NCI-H446 (cell line): ENCODE measurements at places on chromosomes 5 and 9.

DNA sequence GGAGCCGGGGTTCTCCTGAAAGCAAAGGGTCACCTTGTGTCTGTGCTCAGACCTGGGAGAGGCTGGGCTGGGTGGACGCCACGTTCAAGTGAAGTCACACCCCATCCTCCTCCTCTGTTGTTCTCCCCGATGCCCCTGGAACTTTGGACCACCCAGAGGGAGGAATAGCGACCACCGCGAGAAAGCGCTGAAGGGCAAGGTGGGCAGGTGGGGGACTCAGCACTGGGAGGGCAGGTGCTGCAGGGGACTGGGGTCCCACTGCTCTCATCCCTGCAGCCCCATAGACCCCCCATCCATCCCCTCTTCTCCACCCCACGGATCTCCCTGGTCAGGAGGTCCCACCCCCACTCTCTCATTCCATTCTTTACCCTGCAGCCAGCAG, 48.8 kb upstream of the COL5A1 start:
- DNase-seq, result no peak

DNA sequence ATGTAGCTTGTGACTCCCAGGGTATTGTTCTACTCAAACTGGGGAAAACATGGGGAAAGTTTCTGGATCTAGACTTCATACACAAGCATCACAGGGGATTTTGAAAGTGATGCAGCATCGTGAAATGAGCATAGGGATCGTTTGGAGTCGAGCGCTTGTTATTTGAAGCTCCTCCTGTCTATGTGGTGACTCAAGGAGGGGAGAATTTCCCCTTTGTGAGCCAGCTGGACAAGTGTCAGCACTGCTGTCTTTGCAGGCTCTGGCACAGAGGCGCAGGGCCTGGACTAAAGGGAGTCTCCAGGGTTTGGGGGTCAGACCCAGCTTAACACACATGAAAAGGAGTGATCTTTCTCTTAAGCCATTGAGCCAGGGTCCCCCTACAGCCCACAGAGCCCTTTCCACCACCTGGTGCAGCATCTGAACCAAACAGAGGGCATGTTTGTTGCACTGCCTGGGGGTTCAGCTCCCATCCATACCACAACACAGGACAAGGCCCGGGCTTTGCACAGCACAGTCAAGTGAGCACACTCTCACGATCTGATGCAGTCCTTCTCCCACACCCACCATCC, 51.0 kb downstream of the IRF1 start:
- peak; percentile 70 for DNase-seq

- no peak for DNase-seq
These were observed 3.7 kb upstream of the FAM78A start for GRCh38 chr9:131279863-131280570.

DNA sequence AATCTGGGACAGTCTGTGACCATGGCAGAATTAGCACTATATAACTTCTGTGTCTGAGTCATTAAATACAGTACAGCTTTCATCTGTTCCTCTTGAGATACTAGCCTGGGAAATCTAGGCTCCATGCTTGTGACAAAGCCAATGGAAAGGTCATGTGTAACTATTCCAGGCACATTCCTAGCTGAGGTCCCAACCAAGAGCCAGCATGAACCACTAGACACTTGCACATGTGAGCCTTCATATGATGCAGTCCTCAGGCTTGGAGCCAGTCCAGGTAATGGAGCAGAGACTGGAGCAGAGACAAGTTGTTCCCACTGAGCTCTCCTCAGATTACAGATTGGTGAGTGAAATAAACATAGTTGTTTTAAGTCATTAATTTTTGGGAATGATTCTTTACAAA, 412.4 kb upstream of the ZNF462 start:
- no peak for DNase-seq

- no peak for DNase-seq
These were observed 136.5 kb downstream of the MEF2C start for GRCh38 chr5:88746438-88746882.

DNA sequence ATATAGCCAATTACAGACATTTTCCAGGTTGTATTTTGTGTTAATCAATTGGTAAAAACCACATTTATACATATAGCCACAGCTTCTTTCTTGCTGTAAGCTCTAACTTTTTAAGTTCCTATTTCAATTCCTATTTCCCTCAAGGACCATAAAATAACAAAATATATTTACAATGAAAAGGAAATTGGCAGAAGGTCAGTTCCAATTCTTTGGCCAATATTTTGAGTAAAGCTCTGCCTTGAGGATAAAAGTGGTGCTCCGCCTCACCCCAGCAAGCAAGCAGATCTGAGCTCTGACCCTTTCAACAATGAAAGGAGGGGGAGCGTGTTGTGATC, 203.4 kb upstream of the RASEF start:
- no peak for DNase-seq

DNA sequence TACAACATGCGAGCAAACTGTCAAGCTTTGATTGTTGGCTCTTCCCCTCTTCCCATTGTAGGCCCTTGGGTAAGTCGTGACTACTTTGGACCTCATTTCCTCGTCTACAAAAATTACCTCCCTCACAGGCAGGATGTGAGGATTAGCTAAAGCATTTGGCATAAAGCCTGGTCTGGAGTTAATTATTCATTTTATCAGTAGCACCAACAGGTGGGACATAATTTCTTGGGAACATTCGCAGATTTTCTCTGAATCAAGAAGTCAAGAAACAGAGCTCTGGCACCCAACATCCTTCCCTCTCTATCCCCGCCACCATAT, 39.9 kb upstream of the SEMA6A start:
- no peak for DNase-seq

- DNase-seq, result no peak
These were observed 317.1 kb upstream of the CCNH start for GRCh38 chr5:87729781-87730180.

DNA sequence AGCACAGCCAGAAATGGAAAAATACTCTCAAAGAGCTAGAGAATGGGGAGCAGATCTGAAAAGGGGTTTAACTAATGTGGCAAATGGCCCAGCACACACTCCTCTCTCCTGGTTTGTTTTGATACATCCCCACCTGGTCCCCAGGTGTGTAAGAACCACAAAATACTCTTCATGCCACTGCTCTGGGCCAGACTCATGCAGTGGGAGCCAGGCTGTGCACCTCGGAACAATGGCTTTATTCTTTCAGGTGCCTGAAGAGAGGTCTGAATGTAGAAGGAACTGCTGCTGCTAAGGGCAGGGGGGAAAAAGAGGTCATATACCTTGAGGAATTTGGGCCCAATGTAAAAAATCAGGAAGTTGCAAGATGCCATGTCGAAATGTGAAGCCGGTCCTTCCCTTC, 123.9 kb upstream of the ADAMTSL1 start:
- DNase-seq, result no peak

GRCh38 chr5:151126199-151126645, 31.4 kb downstream of the ANXA6 start:
- DNase-seq, result peak; percentile 8

- DNase-seq, result peak; percentile 17
These were observed 140.2 kb downstream of the PAX5 start for GRCh38 chr9:36893911-36894310.
